ENCODE measurements at places on chromosomes 1 and 21. TPM values are rescaled to one million over a fixed set of nuclear protein-coding genes. Genes with fewer than 3 reads are reported as not detected.

The FOXO6 gene
- not detected for total RNA-seq

- DNase-seq, result no peak
Observed at GRCh38 chr1:41475859-41476567, 8.5 kb downstream of the EDN2 start.

DNA sequence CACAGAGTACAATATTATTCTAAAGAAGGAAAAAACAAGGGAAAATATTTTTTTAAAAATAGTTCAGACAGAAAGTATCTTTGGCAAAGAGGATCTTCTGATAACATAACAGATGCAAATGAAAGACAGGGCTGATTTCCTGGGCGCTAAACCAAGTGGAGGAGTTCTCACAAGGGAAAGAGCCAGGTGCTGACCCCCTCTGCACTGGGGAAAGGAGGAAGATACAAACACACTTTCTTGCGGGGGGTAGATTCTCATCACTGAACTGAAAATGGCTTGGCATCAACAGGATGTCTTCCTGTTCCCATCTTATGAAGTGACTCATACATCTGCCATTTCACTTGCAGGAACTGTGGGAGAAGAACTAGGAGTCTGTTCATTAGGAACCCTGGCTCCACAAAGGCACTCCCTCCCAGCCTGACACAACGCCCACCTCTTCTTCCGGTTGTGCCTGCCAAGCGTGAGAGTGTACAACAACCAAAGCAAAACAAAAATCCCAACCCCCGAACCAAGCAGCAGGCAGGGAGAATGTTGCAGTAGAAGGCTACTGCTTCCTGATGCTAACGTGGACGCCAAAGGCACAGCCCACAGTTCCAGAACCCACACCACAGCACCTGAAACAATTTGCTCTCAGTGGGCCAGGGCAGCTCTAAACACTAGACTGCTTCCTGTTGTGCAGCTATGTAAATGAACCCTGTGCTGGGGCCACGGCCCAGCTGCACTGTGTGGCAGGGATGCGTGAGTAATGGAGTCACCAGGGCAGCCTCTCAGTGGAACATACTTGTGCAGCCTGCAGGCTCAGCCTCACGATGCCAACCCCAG is 51.0 kb downstream of the GADD45A start:
- peak; percentile 97 for DNase-seq

GRCh38 chr1:222096883-222097282 is 355.0 kb upstream of the DUSP10 start:
- DNase-seq, result no peak

DNA sequence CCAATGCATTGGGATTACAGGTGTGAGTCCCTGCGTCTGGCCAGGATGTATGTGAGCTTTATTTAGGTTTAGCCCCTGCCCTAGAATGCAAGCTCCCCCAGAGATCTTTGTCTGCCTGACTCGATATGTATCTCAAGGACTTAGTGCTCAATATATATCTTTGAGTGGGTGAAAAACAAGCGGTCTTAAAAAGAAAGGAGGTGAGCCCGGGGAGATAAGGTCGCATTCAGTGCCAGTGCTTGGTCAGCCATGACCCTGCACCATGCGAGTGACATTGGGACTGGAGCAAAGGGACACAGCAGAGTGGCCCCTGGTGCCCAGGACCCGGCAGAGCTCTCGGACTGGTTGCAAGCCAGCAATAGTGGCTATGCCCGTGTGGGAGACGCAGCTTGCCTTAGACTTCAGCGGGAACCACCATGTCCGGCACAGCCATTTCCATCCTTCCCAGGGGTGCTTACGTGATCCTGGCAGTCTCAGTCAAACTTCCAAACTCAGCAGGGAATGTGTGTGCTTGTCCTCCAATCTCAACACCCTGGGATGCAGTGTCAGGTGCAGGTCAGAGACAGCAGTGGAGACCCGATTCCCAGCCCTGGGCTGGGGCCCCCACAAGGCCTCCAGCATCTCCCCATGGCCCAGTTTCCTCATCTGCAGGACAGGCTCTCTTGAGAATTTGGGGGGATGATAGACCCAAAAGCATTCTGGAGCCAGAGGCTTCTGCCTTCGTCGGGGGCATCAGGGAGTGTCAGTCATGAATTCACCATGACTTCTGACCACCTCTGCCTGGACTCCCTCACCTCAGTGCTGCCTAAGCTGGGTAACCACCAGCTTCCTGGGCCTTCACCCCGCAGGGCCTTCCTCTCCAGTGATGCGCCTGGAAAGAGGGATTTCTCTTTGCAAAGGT is 1.8 kb downstream of the MX2 start:
- no peak for DNase-seq

GRCh38 chr1:201468501-201468843 is 516 bp downstream of the PHLDA3 start:
- peak; percentile 36 for DNase-seq
